Suppressor macrophage (primary cell): ENCODE measurements at places on chromosomes 3 and 15.
A peak's percentile ranks its signal among the peaks of the same experiment; 100 is the strongest.

- peak; percentile 57 for DNase-seq
Measured at GRCh38 chr15:32869776-32870175, 152.0 kb downstream of the GREM1 start.

DNA sequence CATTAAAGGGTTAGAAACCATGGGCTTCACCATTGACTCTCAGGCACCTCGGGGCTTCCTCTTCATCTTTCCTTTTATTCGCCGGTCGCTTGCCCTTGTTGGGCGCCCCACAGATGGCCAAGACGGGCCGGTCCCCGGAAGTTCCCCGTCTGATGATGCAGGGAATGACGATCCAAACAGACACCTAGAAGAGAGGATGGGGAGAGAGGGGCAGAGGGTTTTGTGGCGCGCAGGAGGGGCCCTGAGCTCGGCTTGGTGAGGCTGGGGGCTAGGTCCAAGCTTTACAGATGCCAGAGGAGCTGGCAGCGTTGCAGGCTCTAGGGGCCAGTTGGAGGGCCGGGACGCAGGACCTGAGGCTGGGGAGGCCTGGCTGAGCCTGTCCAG lies 532 bp upstream of the ESYT3 start:
- no peak for DNase-seq

DNA sequence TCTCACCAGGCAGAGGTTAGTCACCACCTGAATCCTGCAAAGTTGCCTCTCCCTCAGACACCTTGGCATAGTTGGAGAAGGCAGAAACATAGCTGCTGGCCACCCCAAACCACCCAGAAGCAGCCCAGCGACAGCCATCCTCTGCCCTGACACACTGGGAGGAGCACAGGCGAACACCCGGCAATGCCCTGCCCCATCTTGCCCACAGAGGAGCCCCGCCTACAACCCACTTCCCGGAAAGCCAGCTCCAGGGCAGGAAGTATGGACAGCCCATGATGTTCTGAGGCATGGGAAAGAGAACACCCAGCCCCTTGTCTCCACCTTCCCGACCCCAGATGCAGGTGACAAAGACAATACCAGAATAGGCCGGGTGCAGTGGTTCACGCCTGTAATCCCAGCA lies 12.6 kb upstream of the SHISA5 start:
- DNase-seq: no peak

DNA sequence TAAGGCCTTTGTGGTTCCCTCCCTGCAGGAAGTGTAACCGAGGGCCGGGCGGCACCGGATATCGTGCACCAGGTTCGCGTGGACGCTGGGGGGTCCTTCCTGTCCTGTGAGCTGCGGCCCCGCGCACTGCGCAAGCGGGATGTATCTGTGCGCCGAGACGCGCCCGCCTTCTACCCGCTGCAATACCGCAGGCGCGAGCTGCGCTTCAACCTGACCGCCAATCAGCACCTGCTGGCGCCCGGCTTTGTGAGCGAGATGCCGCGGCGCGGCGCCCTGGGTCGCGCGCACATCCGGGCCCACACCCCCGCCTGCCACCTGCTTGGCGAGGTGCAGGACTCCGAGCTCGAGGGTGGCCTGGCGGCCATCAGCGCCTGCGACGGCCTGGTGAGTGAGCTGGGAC lies 35.9 kb downstream of the SAXO2 start:
- DNase-seq: no peak

- no peak for DNase-seq
Measured at GRCh38 chr3:189690237-189690636, 59.0 kb downstream of the TP63 start.

GRCh38 chr3:70020906-70021660 lies 21.6 kb downstream of the SAMMSON start:
- no peak for DNase-seq

GRCh38 chr3:25903371-25904129 lies 113.7 kb downstream of the OXSM start:
- DNase-seq: peak; percentile 3

GRCh38 chr3:135618123-135618522 lies 347.4 kb upstream of the PPP2R3A start:
- DNase-seq: no peak

DNA sequence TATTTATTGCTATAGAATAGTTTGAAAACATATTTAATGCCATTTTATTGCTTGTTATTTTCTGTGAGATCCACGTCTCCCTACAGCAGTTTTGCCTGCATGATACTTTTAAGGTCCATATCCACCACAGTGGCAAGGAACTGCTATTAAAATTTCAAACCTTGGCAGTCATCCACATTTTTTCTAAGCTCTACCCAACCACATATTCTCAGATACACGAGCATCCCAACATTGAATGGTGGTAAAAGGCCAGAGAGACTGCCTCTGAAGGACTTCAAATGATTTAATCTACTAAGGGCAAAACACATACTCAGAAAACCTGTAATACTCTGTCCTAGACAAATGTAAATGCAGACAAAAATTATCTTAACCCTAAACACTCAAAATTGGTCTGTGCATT lies 173.1 kb downstream of the ERC2 start:
- no peak for DNase-seq

GRCh38 chr15:44193651-44194322 lies 1.3 kb downstream of the FRMD5 start:
- no peak for DNase-seq
